Mesothelial cell of epicardium (in vitro differentiated cells): ENCODE measurements at places on chromosomes 12 and 14.

- H3K36me3 ChIP-seq: peaks cover 4% of the 10 kb centered on the region
- DNase-seq: no peak
- no peak overlapping the region for H3K4me3 ChIP-seq
- no peak overlapping the region for H3K27ac ChIP-seq
Observed at GRCh38 chr12:70246580-70246979, 3.3 kb downstream of the CNOT2 start.

DNA sequence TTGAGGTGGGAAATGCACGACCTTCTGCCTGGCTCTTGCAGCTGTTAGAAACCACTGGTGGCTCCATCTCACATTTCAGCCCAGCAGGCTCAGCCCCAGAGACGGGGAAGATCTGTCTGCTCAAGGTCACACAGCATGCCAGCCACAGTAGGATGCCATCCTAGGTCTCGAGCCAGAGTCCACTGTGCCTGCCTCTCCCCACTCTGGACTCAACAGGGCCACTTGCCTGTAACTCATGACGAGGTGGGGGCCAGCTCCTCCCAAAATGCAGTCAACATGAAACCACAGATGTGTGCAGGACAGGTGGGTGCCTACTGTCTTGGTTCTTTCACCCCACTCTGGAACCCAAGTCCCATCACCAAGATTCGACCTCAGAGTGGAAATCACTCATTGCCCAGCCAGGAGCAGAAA lies 23.2 kb downstream of the BCL11B start:
- H3K27ac ChIP-seq: no peak overlapping the region
- DNase-seq: no peak
- peaks cover 50% of the 10 kb centered on the region for H3K4me1 ChIP-seq
- H3K27me3 ChIP-seq: no peaks in the 10 kb centered on the region
- H3K4me3 ChIP-seq: no peak overlapping the region

- peaks cover 4% of the 10 kb centered on the region for H3K4me1 ChIP-seq
- H3K27ac ChIP-seq: no peak overlapping the region
- no peaks in the 10 kb centered on the region for H3K36me3 ChIP-seq
- H3K4me3 ChIP-seq: no peak overlapping the region
Observed at GRCh38 chr12:68790081-68790951, 17.7 kb upstream of the MDM2 start.

DNA sequence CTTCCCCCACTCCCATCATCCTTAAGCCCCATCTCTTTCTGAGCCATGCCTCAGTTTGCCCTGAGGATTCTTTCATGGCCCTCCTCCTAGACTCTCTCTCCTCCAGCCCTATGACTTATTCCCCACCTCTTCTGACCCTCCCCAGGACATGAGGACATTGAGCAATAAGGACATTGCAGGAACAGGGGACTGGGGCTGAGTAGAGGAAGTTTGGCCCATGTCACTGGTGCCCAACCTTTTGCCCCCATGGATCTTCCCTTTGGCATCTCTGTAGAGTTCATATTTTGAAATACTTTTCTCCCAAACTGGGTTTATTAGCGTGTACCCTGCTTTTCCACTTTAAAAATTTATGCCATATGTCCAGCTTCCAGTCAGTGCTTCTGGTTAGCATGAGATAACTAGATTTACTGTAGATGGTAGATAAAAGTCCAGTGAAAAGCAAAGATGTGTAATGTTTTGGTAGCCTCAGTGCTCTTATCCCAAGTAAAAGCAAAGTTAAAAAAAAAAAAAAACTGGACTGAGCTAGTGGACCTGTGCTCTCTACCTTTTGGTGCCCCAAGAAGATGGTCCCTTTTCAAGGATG lies 6.1 kb upstream of the LRP1-AS start:
- no peaks in the 10 kb centered on the region for H3K27me3 ChIP-seq
- H3K27ac ChIP-seq: no peak overlapping the region
- H3K4me1 ChIP-seq: peaks cover 27% of the 10 kb centered on the region
- H3K4me3 ChIP-seq: no peak overlapping the region

DNA sequence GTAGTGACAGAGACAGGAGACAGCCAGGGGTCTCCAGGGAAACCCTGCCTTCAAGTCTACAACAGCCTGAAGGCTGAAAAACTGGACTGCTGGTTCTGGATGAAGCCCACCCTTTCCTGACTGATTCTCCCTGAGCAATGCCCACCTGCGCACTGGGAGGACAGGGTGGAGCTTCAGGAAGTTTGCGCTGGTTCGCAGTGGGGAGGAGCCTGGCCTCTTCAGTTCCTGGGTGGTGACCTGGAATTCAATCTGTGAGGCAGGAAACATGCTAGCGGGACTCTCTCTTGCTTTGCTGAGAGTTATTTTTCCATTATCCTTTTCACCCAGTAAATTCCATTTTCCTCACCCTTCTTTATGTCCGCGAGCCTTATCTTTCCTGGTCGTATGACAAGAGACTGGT lies 600.8 kb downstream of the TRHDE start:
- H3K27ac ChIP-seq: no peak overlapping the region
- no peak for DNase-seq
- peaks cover 10% of the 10 kb centered on the region for H3K4me1 ChIP-seq

- H3K36me3 ChIP-seq: no peaks in the 10 kb centered on the region
- H3K27ac ChIP-seq: no peak overlapping the region
- H3K4me3 ChIP-seq: no peak overlapping the region
- H3K27me3 ChIP-seq: peaks cover 49% of the 10 kb centered on the region
- H3K4me1 ChIP-seq: no peaks in the 10 kb centered on the region
Observed at GRCh38 chr14:55240526-55241178, 30.6 kb upstream of the FBXO34 start.

GRCh38 chr14:22978981-22979671 lies 3.2 kb downstream of the AJUBA start:
- no peaks in the 10 kb centered on the region for H3K27me3 ChIP-seq
- peaks cover 48% of the 10 kb centered on the region for H3K4me1 ChIP-seq
- peaks cover 12% of the 10 kb centered on the region for H3K36me3 ChIP-seq
- peak overlapping the region; percentile 100 for H3K27ac ChIP-seq
- H3K4me3 ChIP-seq: peak overlapping the region; percentile 76

DNA sequence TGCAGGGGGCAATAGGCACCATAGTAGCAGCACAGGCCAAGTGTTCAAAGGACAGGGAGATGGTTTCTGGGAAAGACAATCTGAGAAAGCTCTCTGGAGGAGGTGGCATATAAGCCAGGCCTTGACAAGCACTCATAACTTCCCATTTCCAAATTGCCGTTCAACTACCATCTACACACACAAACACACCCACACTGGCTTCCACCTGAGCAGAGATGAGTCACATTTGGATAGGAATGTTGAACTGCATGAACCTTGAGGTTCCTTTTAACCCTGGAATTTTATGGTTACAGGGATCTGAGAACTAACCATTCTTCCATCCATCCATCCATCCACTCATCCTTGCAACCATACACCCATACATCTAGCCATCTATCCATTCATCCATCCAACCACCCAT lies 86.6 kb downstream of the KSR2 start:
- peaks cover 35% of the 10 kb centered on the region for H3K27me3 ChIP-seq
- no peaks in the 10 kb centered on the region for H3K36me3 ChIP-seq
- no peaks in the 10 kb centered on the region for H3K4me1 ChIP-seq
- DNase-seq: no peak
- H3K27ac ChIP-seq: no peak overlapping the region

- H3K4me3 ChIP-seq: peak within 1 kb of the TSS; percentile 76
- no peak within 1 kb of the TSS for H3K27ac ChIP-seq
- H3K27me3 ChIP-seq: peaks cover 81% of the 10 kb centered on the region
- DNase-seq: peak; percentile 47
- H3K36me3 ChIP-seq: no peaks in the 10 kb centered on the region
Observed at GRCh38 chr12:44875954-44876543, at the start of gene NELL2. TSS of gene NELL2 (minus strand) at chr12:44876315. CDS start at chr12:44875869, 446 bp downstream.

DNA sequence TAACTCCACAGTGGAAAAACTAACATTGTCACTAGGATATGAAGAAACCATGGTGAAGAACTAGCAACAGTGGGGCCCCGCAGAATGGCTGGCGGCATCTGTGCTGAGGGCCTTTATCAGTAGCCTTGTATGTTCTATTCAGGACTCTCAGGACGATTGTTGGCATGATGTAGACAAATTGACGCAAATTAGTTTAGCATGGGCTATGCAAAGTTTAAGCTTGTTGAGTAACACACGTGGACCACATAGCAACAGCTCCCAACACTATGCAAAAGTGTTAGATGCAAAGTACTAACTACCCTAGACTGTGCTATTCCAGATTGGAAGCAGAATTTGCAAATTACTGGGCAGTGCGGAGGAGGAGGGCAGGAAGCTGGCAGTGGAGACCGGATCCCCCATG lies 38.2 kb upstream of the TMEM263 start:
- H3K4me1 ChIP-seq: no peaks in the 10 kb centered on the region
- no peak overlapping the region for H3K4me3 ChIP-seq
- H3K27me3 ChIP-seq: peaks cover 18% of the 10 kb centered on the region
- H3K36me3 ChIP-seq: no peaks in the 10 kb centered on the region
- H3K27ac ChIP-seq: no peak overlapping the region
- no peak for DNase-seq

DNA sequence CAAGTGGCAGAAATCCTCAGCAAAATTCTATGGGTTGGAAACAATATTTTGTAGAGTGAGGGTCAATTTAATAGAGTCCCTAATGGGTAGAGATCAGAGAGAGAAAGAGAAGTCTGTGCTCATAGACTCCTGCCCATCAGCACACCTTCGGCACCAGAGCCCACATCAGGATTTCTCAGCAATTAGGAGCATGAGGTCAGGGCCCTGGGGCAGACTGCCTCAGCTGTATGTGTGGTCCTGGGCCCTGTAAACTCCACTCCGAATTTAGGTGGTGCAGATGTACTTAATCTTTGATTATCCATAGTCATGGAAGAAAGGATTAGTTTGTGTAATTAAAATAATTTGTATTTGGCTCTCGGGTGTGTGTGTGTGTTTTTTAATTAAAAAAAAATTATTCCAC lies 372.6 kb downstream of the AEBP2 start:
- H3K4me1 ChIP-seq: no peaks in the 10 kb centered on the region
- no peaks in the 10 kb centered on the region for H3K27me3 ChIP-seq
- no peak for DNase-seq
- no peak overlapping the region for H3K27ac ChIP-seq

DNA sequence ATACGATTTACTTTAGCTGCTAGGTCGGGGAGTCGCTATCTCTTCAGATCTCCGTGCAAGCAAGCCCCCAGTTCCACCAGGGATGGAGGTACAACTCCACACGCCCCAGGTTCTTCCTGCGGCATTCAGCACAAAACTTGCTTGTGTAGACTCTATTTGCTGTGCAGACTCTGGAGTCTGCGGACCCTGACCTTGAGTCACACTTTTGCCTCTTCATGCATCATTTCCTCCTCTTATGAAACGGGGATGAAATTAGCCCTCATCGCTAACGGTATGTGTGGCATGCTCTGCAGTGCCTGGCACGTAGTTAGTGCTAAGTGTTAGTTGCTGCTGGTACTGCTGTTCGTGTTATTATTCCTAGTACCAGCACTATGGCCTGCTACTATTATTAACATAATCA lies 84.4 kb downstream of the TMEM132D start:
- no peak for DNase-seq
- no peak overlapping the region for H3K27ac ChIP-seq
- no peak overlapping the region for H3K4me3 ChIP-seq

DNA sequence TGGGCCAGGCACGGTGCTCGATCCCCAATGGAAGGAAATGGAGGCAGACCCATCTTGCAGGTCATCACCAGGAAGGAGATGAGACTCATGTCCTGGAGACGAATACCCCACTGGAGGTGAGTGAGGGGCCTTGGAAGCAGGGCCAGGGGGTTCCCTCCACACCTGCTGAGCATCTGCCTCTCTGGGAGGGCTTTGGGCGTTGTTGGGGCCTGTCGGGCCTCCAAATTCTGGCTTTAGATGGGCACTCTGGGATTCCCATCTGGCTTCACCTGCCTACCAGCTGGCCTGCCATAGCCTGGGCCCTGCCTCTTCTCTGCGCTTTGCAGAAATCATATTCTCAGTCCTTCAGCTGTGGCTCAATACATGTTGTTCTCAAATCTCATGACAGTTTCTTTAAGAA lies 13.9 kb downstream of the RTL1 start:
- H3K4me1 ChIP-seq: peaks cover 37% of the 10 kb centered on the region
- no peaks in the 10 kb centered on the region for H3K36me3 ChIP-seq
- peak overlapping the region; percentile 73 for H3K27ac ChIP-seq
- H3K27me3 ChIP-seq: peaks cover 4% of the 10 kb centered on the region
- H3K4me3 ChIP-seq: peak overlapping the region; percentile 13

DNA sequence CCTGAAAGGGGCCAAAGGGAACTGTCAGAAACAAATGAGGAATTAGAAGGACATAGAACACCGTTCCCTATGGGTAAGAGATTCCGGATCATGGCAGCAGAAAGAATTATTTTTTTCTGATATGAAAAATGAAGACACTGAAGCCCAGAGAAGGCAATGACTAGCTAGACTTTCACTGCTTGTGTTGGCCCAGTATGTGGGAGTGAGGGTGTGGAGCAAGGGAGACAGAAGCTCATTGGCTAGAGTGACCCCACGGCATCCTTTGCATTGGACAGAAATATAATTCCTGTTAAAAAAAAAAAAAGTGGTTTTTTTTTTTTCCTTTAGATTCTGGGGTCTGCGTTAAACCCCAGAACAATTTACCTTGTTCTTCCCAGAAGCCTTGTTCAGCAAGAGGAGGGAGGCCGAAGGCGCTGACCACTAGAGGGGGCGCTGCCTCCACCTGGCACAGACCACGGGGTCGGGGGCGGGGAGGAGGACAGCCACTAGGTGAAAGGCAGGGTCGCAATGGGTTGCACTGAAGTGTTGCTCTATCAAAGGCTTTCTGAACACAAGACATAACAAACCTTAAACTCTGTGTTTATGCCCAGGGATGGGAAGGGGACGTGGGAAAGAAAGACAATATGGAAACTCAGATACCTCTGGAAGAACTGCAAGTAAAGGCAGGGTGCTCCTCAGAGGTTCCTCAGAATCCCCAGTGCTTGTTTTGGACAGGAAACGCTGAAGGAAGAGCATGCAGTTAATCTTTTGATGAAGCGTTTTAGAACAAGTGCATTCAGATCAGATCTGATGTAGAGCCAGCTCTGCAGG lies 156.8 kb downstream of the KCNA5 start:
- peak; percentile 73 for DNase-seq
- H3K27ac ChIP-seq: peak overlapping the region; percentile 35

- no peaks in the 10 kb centered on the region for H3K4me1 ChIP-seq
- no peak for DNase-seq
- no peak overlapping the region for H3K27ac ChIP-seq
- no peaks in the 10 kb centered on the region for H3K36me3 ChIP-seq
Observed at GRCh38 chr12:20018406-20018805, 349.9 kb upstream of the PDE3A start.

GRCh38 chr14:68451696-68452373 lies 341.0 kb downstream of the ZFP36L1 start:
- H3K27ac ChIP-seq: no peak overlapping the region
- H3K4me1 ChIP-seq: peaks cover 13% of the 10 kb centered on the region
- no peak overlapping the region for H3K4me3 ChIP-seq
- no peak for DNase-seq

DNA sequence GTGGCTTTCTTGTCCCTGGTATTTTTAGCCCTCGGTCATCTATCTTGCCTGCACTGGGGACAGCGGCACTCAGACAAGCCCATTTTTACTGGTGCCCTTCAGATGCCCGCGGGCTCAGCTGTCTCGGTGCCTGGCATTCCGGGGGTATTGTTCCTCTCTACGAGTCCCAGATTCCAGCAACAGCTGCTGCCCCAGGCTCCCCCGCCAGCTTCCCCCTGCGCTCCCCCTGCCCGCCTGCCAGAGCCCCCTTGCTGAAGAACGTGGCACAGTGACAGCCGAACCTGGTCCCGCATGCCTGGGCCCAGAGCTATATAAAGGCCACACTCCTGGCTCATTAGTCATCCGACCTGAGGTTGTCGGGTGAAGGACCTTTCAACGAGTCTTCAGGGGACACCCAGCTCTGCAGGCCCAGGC lies 10.9 kb upstream of the MYL2 start:
- peaks cover 13% of the 10 kb centered on the region for H3K27me3 ChIP-seq
- no peak overlapping the region for H3K4me3 ChIP-seq
- no peak overlapping the region for H3K27ac ChIP-seq
- H3K4me1 ChIP-seq: no peaks in the 10 kb centered on the region
